D341Med (cell line): ENCODE measurements at places on chromosomes 2 and 18.
A peak's percentile ranks its signal among the peaks of the same experiment; 100 is the strongest.

DNA sequence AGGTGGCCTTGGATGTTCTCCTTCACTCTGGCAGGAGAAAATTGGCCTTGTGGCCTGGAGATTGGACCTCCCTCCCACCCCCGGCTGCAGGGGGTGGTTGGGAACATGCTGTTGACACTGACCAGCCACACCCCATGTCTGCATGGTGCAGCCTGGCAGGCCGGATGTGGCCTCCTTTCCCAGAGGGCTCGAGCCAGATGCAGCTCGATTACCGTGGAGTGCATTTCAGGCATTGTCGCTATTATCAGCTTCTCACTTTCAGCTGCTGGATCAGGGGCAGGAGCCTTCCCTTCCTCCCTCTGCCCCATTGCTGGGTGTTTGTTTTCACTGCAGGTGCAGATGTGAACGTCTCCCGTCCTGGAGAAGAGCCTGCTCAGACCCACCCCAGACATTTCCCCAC lies 211.0 kb upstream of the SIX2 start:
- no peak for DNase-seq

- DNase-seq, result peak; percentile 36
These were observed 18.6 kb downstream of the LYPD1 start for GRCh38 chr2:132651115-132652045.

GRCh38 chr18:29191263-29191662 lies 1014.3 kb upstream of the CDH2 start:
- peak; percentile 65 for DNase-seq

DNA sequence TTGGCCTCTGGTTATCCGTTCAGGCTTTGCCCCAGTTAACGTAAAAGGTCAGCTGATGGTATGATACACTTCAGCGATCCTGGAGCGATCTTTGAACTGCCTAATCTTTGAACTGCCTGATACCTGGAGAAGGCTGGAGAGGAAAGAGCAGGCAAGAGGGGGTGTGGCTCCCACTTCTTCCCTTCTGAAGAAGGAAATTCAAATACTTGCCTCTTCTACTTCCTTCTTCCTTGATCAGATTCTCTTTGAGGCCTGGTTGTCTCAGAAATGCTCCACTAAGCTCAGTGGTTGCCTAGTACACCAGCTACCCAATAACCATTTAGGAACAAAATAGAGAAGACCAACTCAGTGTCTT lies 619 bp downstream of the GALM start:
- no peak for DNase-seq

DNA sequence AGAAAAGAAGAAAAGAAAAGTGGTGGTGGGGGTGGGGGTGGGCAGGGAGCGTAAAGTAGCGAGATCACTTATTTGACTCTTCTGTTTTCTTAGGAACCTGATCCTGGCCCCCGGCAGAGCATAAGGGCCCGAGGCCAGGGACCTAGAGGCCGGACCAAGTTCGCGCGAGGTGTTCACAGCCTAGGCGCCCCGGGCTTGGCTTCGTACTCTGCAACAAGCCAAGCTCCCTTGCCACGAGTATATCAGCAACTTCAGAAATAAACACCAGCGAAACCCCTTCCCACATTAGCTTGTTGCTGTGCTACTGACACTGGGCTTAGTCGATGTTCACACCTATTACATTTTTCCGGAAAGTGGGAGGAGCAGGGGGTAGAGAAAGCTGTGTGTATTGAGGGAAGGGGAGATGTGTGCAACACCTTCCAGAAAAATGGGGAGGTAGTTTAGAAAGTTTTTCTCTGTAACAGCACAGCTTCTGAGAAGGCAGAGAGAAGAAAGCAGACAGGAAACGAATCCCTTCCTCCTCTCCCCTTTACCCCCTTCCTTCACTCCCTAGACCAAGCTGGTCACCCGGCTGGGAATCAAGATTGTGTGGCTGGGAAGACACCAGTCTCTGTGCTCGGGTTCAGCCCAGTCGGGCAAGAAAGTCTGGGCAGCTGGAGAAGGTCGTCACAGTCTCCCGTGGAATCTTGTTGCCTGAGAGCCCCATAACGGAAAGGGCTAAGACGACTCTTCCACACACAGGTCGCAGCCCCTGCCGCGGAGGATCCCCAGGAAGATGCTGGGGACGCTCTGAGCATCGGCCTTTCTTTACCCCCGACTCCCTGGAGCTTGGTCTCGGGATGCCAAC lies 12.0 kb upstream of the SATB2 start:
- DNase-seq, result no peak

- no peak for DNase-seq
These were observed 120.2 kb downstream of the GBX2 start for GRCh38 chr2:236047886-236048540.

DNA sequence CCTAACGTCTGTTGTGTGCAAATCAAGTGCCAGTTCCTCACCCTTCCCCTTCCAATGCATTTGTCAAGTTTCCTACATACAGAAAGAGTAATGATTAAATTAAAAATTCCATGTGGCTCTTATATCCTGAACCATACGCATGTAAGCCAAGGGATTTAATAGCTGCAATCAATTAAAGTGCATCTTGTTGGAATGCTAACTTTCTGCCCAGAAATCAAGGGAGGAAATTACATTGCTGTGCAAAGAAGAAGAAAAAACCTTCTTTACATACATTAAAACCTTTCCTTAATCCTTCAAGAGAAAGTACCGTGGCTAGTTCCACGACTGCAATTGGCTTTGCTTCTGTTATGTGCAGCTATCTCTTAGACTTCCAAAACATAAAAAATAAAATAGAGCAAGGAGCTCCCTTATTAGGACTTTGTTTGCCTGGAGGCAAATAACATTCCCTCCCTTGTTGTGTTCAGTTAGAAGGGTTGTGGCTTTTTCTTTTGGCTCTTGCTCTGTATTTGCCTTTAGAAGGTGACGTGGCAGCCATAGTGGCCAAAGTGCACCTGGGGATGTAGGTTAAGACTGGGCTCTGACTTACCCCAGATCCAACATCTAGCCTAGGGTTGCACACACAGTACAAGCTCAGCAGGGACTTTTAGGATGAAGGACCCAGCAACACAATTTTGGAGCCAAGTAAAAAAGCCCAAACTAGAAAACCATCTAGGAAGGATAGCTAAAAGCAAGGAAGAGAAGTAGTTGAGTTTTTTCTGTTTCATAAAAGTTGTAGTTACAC lies 158.3 kb downstream of the ANTXR1 start:
- no peak for DNase-seq

DNA sequence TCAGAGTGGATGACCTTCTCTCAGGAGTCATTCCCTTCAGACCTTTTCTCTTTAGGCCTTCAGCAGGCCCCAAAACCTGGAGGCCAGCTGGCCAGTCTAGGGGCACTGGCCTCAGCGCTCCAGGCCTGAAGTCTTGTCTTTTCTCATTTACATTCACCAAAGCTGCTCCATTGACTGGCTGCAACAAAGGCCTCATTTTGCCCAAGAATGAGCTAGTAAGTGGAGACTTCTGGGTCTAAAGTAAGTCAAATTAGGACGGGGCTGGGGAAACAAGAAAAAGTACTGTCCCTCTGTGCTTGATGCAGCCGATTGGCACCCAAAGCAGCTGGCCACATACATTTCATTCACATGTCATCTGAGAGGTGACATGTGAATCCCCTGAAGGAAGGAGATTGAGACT lies 83.8 kb upstream of the RIOK3 start:
- no peak for DNase-seq

DNA sequence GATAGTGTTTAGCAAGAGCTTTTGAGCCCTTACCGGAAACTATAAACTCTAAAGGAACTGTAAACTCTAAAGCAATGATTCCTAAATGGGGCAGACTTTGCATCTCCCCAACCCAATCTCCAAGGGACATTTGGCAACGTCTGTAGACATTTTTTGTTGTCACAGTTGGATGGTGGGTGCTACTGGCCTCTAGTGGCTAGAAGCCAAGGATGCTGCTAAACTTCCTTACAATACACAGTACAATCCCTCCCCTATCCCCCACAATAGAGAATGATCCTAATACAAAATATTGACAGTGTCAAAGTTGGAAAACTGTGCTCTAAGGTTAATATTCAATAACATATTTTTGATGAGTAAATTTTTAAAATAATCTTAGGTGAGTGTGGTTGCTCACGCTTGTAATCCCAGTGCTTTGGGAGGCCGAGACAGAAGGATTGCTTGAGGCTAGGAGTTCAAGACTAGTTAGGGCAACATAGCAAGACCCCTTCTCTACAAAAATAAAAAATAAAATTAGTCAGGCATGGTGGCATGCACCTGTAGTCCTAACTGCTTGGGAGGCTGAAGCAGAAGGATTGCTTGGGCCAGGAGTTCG lies 66.7 kb downstream of the PTPN4 start:
- peak; percentile 49 for DNase-seq

- no peak for DNase-seq
These were observed 42.6 kb downstream of the ASAP2 start for GRCh38 chr2:9249020-9249800.

GRCh38 chr18:22403950-22404349 lies 13.8 kb downstream of the CTAGE1 start:
- no peak for DNase-seq

DNA sequence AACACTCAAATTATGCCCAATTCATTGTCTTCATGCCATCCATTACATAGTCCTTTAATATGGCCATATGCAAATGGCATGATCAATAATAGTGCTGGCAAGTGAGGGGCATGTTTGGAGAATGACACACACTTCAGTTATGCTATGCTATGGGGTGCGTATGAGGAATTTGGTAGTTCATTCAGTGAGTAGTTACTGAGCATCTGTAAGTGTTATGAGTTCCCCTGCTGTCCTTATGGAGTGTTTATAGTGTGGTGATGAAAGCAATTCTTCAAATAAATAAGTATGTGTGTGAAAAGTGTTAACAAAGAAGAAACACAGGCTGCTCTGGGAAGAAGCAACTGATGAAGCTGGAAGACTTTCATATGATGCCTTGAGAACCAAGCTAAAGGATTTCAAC lies 383.7 kb upstream of the SLC14A2 start:
- no peak for DNase-seq

- no peak for DNase-seq
These were observed 204.2 kb upstream of the CELF4 start for GRCh38 chr18:37769826-37770225.

DNA sequence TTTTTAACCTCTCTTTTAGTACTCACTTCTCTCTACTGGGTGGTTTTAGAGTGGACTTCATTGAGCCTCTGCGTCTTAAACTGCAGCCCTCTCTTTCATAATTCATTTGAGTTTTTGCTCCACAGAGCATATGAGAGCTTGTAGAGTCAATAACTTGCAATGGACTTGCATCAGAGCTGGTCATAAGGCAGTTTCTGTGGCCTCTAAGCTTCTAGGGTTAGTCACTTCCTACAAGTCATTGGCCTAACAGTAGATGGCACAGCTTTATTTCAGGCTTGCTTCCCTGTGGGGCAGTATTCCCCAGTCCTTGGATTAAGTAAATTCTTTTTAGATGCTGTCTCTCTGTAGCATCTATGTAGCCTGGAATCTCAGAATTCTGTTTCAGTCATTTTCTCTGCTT lies 1435.7 kb downstream of the LRP1B start:
- no peak for DNase-seq

- DNase-seq, result peak; percentile 58
These were observed 16.2 kb downstream of the ATIC start for GRCh38 chr2:215328066-215328465.

- DNase-seq, result no peak
These were observed 57.0 kb upstream of the ACYP2 start for GRCh38 chr2:54058449-54058848.

- no peak for DNase-seq
These were observed 10.7 kb downstream of the FN1 start for GRCh38 chr2:215425021-215425782.

DNA sequence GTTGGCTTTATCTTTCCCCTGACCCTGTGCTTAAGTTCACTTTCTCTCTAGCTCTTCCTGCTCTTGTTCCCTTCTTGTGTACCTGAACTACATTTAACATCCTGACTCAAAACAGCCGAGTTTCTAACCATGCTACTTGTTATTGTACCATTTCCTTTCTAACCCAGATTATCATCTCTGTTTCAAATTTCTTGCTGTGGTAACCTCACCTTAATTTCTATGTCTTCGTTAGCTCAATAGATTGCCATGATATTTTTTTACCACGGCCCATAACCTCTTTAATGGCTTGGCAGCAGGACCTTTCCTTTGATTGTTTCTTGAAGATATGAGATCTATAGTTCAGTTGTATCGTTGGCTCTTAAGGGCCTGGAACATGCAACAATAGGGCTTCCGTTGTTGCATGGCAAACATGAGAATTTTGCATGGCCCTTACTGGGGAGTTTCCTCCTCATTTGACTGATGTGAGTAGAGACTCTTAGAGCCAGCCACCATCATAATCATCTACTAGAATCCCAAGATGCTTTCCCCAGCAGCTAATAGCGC lies 11.1 kb downstream of the CFAP36 start:
- no peak for DNase-seq

DNA sequence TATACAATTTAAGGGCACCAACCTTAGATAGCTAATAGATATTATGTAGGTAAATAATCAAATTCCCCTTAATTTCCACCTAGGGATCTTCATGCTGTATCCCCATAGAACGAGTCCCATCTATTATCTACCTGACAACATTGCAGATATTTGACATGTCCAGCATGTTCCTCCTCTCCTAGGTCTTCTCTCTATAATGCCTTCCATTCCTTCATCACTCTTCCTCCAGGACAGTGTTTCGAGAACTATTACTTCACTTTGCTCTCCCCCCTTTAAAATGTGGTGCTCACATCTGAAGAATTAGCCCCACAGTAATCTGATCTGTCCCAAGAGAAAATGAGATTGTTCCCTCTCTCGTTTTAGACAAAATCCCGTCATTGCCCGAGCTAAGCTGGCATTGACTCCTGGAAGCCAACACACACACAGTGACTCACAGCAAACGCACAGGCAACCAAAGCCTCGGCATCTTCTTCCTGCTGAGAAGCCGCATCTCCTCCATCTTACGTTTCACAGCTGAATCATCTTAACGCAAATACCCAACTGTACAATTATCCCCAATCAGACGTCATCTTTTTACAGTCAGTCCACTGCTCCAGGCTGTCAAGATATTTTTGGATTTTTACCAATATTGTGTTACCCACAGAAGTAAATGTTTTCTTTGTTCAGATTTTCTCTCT lies 162.9 kb upstream of the AGAP1 start:
- DNase-seq, result no peak

DNA sequence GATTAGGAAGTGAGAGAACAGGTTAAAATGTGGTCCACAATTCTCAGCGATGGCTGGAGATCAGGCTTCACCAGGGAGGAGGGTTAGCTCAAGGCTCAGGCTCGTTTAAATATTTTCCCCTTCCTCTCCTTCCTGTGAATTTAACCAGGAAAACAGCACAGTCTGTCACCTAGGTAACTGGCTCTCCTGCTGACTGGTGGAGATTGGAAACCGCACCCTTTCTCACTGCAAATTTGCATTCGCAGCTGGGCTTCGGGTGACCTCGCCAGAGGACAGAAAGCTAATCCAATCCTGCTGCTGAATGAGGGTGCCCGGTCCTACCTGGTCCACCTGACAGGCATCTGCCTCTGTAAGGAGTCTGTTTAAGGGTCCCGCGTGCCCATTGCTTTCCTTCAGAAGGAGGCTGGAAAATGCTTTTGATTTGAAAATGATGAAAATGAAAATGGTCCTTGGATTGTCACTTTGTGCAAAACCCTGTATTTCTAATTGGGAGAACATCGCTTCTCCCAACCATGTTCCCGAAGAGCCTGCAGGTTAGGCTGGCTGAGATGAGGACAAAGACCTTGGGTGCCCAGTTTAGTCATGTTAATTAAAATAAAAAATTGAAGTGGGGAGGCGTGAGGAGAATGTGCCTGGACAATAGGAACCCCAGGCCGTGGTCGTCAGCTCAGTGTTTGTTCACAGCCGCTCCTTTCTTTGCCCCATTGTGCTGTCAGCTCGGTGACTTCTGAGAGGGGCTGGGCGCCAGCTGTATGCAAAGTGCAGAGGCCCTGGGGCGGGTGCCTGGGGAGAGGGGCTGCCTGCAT lies 43.4 kb upstream of the MTCL1 start:
- no peak for DNase-seq
